NCI-H2227 treated with DMSO at 0.1 percent for 48 hours (cell line): ENCODE measurements at places on chromosomes 11 and 22.
A peak's percentile ranks its signal among the peaks of the same experiment; 100 is the strongest.

DNA sequence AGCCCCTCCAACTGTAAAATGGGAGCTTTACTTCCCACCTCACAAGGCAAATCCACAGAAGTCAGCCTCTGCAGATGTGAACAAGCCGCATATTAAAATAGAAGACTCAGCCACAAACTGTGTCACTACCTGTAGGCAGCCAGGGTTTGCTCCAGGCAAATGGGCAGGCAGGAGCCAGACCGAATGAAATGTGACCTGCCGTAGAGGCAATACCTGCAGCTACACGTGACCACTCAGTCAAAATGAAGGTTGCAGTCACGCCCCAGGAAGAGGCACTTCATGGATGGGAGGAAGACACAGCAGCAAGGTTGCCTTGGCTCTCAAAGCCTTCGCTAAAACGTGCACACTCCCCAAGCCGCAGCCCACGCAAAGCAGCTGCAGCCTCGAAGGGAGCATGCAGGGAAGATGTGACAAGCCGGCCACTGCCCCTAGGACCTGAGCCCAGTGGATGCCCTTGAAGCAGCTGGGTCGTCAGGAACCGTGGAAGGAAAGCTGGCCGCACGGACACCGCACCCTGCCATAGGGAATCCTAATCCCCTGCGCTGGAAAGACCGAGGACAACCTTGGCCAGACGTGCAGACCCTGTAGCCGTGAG lies 53.1 kb downstream of the SHANK2 start:
- DNase-seq = no peak

DNA sequence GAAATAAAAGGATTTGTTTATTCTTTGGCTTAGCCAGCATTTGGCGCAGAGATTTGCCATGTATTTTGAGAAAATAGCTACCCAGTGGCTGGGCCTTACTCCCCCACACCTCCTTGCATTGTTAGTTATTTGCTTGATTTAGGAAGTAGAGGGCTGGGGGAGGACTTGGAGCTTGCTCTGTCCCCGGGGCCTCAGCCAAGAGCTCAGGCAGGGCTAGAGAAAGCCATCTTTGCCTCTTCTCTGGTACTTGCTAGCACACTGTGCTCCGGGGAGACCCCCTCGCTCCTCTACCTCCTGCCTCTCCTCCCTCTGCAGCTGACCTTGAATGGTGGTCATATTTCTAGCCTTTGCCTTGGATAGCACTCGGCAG lies 93.0 kb downstream of the SCN3B start:
- no peak for DNase-seq

DNA sequence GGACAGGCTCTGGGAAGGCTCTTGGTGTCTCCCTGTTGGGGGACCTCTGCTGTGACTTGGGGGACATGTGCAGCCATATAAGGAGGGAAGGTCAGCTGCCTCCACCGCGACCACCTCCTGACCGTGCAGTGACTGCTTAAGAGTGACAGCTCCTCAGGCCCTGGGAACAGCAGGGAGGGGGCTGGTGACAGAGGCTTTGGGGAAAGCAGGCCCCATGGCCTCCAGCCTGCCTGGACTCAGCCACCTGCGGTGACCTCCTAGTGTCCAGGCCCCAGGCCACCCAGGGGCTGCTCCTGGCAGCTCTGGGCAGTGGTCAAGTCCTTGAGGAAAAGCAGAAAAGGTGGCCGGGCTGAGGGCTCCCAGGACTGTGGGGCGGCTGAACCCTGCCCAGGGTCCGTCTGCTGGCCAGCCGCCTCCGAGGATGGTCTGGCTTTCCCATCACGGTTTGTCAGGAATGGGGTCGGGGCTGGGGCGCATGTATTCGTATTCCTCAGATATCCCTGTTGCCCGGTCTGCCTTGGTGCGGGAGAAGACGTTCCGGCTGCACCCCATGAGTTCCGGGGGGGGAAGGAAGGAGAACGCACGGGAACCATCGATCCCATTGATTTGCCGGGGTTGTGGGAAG lies 96.8 kb downstream of the WNT7B start:
- DNase-seq = no peak

DNA sequence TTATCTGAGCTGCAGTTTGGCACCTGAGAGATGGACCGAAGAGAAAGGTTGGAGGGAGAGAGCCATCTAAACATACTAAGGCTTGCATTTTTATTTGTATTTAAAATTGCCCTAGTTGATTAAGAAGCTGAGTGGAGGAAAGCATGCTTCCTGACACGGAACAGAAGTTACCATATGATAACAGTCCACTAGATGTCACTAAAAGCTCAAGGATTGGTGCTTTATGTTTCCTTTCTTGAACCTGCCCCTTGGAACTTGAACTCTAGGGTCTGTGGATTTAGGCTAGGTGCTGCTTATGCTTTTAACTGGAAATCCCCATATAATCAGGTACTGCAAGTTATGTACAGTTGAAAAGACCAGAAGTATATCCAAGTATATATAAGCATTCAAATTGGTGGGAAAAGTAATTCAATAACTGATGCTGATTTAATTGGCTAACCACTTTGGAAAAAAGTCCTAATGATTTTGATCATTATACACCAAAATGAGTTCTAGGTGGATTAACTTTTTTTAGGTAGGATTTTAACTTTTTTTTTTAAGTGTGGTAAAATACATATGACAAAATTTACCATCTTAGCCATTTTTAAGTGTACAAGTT lies 9.5 kb downstream of the RBMXL2 start:
- peak; percentile 21 for DNase-seq

DNA sequence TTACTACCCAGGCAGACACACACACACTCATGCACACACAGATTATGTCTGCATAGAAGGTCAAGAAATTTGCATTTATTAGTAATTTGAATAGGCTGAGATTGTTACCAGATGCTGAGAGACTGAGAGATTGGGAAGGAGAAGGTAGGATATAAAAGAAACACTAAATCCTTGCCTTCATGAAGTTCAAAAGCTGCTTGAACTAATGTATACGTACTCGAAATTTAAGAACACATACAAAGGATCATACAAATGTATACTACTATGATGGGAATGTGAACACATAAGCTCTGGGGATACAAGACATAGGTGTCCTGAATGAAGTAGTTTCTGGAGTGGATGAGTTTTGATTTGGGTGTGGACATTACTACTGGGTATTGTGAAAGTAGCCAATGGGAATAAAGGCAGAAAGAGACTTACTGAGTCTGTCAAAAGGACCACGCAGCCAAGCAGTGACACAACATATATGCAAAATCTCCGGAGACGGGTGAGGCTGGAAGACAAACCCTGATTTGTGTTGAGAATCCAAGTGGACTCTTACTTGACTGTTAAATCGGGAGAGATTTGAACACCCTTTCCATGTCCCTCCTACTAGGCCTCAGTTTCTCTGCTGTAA lies 7.3 kb upstream of the PKNOX2 start:
- DNase-seq = no peak

DNA sequence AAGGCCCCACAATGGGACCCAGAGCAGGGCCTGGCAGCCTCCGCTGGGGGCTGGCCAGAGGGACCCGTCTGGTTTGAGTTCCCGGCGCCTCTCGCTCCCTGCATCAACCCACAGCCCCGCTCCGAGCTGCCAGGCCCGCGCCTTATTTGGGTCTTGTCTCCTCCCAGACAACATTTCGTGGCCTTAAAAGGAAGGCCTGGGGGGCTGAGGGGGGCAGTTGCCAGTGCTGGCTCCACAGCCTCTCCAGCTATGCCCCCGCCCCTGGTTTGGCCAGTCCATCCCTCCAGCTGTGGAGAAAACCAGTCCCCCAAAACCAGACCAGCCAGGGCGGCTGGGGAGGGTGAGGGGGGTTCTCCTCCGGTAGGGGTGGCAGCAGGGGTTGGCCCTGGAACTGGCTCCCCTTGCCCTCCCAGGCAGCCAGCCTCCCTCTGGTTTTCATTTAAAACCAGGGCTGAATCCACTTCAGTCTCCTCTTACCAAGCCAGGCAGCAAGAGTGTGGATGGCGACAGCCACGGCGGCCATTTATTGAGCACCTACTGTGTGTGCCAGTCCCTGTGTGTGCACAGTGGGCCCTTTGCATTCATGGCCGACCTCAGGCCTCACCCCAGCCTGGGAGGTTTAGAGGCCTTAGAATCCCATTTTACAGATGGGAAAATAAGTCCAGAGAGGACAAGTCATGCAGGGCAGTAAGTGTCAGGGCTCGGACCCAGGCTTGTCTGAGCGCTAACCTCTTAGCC lies 18.6 kb downstream of the EMID1 start:
- no peak for DNase-seq

DNA sequence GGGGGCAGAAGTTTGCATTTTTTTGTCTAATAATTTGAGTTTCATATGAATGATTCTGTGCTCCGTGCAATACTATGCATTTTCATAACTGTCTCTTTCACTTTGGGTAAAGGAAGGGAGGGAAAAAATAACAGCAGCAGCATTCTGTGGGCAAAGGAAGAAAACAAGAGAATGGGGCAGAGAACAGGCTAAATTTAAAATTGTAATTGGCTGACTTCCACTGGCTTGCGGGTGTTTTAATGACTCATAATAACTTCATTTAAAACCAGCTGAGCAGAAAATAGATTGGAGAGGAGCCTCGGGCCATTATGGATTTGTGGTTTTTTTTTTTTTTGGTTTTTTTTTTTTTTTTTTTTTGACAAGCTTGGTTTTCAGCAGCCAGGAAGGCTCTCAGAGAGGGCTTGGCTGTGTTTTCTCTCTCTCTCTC lies 107.4 kb downstream of the ZBTB16 start:
- DNase-seq = no peak
